ENCODE measurements at places on chromosomes 4 and X. TPM values are rescaled to one million over a fixed set of nuclear protein-coding genes. Genes with fewer than 3 reads are reported as not detected.

The CNGA1 gene
- not detected for total RNA-seq

The OPN1MW2 gene
- total RNA-seq: not detected

The XPNPEP2 gene
- total RNA-seq: 5.0 TPM

The FANCB gene
- 4.0 TPM for total RNA-seq

The VEGFD gene
- 2.0 TPM for total RNA-seq

The SLC6A14 gene
- total RNA-seq: not detected

The PABPC1L2A gene
- total RNA-seq: not detected

The TXK gene
- 0.17 TPM for total RNA-seq

The NLRP2B gene
- not detected for total RNA-seq

The SOX3 gene
- 0.15 TPM for total RNA-seq

The DIPK2B gene
- total RNA-seq: 0.15 TPM

The EBP gene
- total RNA-seq: 76.4 TPM

The GPRASP2 gene
- total RNA-seq: 27.3 TPM
